ENCODE measurements at places on chromosomes 16 and 17.

- peak; percentile 87 for DNase-seq
These were observed 1.8 kb downstream of the NOXO1 start for GRCh38 chr16:1979271-1980029.

DNA sequence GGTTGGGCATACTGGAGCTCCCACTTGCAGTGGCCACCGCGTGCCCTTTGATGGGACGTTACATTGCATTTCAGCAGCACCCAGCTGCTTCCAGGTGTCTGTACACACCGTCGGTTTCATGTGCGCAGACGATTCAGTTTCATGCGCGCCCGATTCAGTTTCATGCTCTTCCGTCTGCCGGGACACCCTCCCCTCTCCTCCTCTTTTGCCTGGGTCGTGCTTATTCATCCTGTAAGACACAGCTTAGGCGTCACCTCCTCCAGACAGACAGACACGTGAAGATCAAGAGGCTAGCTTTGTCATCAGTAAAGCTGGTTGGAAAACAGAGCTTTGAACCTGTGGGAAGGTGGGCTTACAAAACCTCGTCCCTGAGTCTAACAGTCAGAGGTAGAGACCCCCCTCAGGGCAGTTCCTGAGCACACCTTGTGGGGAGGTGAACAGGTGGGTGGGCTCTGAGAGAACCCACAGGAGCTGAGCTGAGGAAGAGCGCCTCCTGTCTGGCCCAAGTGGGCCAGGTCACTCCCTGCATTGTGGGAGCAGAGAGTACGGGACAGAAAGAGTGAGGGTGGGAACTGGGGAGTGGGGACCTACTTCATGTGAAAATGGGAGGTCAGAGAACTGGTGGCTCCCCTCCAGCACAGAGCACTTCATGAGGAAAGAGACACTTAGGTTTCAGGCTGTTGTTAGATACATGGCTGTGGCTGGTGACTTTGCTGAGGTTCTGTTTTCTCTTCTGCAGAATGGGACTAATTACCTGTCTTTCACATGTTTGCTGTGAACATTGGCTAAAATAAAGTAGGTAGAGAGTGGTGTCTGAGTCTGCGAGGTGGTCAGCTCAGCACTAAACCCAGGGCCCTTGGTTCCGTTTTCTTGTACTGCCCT lies 122.1 kb downstream of the SNX29 start:
- no peak for DNase-seq

- DNase-seq, result no peak
These were observed 30.0 kb downstream of the EEF2K start for GRCh38 chr16:22235839-22236745.

DNA sequence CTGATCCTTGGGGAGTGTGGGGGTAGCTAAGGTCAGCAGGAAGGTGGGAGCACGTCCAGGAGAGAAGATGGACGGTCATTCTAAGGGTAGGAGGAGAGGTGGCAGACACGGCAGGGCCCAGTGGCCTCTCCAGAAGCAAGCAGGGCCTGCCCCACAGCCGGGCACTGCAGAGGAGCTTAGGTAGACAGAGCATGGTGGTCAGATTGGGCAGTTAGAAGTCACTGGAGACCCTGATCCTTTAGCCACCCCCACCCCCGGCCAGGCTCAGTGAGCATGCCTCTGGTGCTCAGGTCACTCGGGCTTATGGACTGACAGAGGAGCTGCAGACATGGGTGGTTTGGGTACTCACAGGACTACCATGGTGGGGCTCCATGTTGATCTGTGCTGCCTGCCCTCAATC lies 26.3 kb downstream of the NLRP1 start:
- no peak for DNase-seq

DNA sequence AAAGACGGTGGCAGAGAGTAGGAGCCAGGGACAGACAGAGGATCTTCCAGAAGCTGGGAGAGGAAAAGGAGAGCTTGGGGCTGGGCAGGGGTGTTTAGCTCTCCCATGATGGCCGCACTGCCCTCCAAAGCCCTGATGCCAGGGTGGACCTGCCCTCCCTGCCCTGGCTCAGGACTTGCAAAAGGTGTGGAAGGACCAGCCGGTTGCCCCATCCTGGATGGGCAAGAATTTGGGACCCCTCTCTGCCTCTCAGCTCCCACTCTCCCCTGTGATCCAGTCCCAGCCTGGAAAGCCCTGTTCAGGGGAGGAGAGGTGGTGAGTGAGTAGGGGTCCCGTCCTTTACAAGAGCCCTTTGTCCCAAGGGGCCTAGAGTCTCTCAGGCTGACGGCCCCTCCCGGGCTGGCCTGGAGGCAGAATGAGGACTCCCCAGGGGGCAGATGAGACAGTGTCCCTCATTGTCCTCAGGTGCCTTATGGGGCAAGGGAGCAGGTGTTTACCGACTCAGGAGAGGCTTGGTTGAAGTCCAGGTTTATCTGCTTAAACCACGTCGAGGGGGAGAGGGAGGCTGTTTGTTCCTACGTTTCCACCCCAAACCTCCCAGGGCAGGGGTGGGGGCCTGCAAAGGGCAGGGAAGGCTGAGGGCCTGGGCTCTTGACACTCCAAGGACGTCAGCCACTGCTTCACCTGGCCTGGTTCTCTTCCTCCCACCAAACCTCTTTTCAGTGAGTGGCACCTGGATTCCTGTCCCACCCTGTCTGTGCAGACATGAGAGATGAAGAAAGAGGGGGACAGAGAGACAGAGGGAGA lies 19.3 kb upstream of the ITGA3 start:
- DNase-seq, result no peak

- DNase-seq, result no peak
These were observed 96.8 kb upstream of the CLEC3A start for GRCh38 chr16:77925531-77925930.

DNA sequence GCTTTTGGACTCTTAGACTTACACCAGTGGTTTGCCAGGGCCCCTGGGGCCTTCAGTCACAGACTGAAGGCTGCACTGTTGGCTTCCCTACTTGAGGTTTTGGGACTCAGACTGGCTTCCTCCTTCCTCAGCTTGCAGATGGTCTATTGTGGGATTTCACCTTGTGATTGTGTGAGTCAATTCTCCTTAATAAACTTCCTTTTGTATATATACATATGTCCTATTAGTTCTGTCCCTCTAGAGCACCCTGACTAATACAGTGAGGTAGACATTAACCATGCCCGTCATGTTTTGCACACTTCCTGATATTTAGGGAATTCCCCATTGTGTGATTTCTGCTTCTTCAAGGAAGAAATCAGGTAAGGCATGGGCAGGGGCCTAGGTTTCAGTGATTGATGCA lies 147.8 kb upstream of the CA10 start:
- DNase-seq, result peak; percentile 12

- peak; percentile 94 for DNase-seq
These were observed 299.7 kb downstream of the C16orf95 start for GRCh38 chr16:87017371-87018012.

DNA sequence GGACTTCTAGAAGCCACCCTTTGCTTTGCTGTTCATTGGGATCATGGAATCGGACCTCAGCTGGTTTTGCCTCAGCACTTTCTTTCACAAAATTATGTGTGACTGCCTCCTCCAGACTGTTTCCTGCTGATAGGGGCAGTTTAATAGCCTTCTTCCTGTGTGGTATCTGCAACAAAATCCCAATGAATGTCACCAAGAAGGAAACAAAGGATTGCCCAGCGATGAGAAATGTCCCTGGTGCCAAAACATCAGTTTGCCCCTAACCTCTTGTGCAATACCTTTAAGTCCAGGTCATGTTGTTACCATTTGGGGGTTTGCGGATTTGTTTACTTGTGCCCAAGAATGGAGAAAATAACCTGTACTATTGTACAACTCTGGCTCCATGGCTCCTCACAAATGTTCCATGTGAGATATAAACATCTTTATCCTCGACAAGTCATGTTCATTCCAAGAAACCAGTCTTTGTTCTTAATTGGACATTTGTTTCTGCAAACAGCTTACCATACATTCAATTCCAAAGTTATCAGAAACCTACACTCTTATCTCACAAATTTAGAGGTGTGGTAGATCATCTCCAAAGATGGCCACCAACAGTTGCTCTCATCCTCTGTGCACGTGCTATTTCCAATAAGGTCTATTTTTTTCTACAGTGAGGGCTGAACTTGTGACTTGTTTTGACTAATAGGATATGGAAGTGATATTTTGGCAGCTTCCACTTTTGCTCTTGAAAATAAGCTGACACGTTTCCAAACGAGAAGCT lies 14.8 kb downstream of the TAC4 start:
- no peak for DNase-seq

GRCh38 chr17:82173351-82174041 lies 39.1 kb downstream of the CCDC57 start:
- DNase-seq, result no peak

- peak; percentile 86 for DNase-seq
These were observed 172.8 kb upstream of the ZNF267 start for GRCh38 chr16:31700530-31701388.

DNA sequence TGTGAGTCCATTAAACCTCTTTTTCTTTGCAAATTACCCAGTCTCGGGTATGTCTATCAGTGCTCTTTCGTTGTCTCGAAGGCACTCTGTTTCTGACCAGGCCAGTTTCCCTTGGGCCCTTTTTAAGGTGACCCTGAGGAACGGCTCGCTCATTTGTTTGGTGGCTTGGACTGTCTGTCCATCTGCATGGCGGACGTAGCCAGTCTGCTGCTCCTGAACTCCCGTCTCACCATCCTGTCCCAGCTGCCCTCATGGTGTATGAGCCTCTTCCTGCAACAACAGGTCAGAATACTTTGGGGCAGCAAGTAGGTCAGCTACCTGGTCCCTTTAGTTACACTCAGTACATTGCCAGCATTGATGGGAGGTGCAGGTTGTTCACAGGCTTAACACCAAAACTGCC lies 19.0 kb downstream of the DRC7 start:
- DNase-seq, result no peak

- no peak for DNase-seq
These were observed 48.9 kb upstream of the DOC2B start for GRCh38 chr17:230395-230770.

DNA sequence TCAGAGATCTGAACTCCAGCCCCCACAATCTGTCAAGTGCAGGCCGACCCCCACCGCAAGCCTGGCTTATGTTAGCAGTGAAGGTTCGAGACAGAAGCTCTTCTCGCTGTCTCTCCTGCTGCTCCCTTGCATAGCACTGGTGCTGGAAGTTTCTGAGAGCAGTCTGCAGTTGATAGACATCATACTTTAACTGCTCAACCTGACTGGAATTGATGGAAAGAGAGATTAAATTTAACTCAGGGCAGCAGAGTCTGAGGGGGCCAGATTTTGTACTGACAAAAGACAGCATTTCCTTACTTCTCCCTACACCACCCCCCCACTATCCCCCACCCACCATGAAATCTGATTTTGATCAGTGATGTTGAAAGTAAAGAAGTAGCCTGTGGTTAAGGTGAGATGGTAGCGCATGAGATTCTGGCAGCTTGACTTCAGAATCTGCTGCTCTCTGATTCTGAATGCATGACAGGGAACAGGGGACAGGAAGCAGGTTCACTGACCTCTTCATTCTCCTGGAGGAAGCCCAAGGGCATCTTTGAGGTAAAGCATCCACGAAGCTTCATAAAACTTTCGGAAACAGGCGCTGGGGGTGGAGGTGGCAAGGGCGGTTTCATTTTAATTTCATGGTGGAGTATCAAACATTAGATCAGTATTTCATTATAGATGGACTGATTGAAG lies 44.3 kb upstream of the TMEM97 start:
- no peak for DNase-seq

- no peak for DNase-seq
These were observed 27.3 kb downstream of the GRIN2C start for GRCh38 chr17:74832421-74832820.

GRCh38 chr16:1839554-1839953 lies 12.5 kb downstream of the FAHD1 start:
- DNase-seq, result peak; percentile 31
